ENCODE measurements at places on chromosomes 13 and 19.

- DNase-seq: no peak
Measured at GRCh38 chr19:7590256-7590655, 5.4 kb upstream of the CAMSAP3 start.

- peak; percentile 11 for DNase-seq
Measured at GRCh38 chr13:44819245-44819644, 170.0 kb downstream of the NUFIP1 start.

GRCh38 chr13:85685436-85685835, 113.8 kb downstream of the SLITRK6 start:
- no peak for DNase-seq

- no peak for DNase-seq
Measured at GRCh38 chr13:93420887-93421286, 194.3 kb downstream of the GPC6 start.

GRCh38 chr19:35334144-35334753, 5.3 kb downstream of the CD22 start:
- DNase-seq: no peak

GRCh38 chr13:37277007-37277406, 171.5 kb upstream of the CSNK1A1L start:
- no peak for DNase-seq

DNA sequence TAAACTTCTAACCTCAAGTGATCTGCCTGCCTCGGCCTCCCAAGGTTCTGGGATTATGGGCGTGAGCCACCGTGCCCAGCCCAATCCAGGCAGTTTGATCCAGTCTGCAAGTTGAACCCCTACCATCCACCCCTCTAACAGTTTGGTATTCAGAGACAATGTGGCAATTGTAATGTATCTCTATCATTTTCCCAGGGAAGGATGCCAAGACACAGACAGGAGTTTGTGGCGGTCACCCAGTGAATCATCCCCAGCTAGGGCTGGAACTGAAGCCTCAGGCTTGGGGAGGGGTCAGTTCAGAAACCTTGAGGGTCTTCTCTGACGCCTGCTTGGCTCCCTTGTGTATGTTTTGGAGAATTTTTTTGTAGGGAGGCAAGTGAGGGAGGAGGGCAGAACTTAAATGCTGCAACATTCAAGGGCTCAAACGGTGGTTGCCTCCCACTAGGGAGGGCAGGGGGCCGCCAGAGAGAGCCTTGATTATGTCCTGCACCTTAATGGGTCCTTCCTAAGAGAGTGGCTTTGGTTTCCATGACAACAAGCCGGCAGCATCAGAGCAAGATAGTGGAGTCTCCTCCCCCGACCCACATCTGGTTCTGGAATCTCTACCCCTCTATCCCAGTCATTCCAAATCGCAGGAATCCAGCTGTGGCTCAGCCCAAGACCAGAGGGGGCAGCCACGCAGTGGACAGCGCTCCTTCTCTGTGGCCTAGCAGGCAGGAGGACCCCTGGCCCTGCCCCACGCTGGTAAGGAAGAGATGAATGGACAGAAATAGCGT, 14.9 kb upstream of the FEM1A start:
- DNase-seq: no peak

GRCh38 chr13:33636243-33636642, 181.7 kb upstream of the RFC3 start:
- no peak for DNase-seq

- DNase-seq: no peak
Measured at GRCh38 chr19:8618751-8619150, 8.2 kb upstream of the ADAMTS10 start.

DNA sequence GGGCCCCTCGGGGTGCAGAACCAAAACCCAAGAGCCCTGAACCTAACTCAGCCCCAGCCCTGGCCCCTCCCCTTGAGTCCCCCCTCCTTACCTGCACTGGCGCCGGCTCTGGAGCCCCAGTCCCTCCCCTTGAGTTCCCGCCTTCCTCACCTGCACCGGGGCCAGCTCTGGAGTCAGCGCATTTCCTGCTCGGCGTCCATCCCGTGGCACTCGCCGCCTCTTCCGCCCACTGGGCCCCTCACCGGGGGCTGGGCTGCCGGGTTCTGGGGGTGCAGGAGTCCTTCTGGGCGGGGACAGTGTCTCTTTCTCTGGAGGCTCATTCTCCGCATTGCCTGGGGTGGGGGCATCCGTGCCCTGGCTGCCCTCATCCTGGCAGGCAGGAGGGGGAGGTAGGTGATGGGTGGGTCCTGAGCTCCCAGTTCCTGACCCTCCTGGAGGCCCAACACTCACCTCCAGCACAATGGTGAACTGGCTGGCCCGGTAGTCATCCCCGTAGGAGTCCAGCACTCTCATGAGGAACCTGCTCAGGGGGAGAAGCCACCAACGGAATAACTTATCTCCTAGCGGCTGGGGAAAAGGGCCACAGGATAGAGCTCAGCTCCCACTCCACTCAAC, 5.3 kb downstream of the NDUFA3 start:
- DNase-seq: no peak

- DNase-seq: no peak
Measured at GRCh38 chr13:36352350-36352749, 6.2 kb upstream of the SPART start.

DNA sequence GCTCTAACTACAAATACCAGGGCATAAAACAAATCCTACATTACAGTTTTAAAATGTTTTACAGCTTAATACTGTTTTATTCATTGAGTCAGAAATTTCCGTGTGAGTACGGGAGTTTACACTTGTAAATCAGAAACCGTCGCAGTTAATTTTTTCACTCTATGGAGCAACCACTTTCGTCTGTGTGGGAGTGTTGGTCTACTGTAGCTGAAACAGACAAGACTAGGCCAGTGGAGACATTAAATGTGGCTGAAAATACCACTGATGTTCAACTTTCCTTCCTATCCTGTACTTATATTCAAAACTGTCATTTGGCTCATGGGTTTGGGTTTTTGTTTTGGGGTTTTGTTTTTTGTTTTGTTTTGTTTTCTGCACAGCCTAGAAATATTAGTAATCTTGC, 268.7 kb downstream of the DCT start:
- no peak for DNase-seq

GRCh38 chr13:30840515-30840914, 65.6 kb upstream of the MEDAG start:
- no peak for DNase-seq

- DNase-seq: no peak
Measured at GRCh38 chr13:66992183-66992582, 238.0 kb downstream of the PCDH9 start.

- no peak for DNase-seq
Measured at GRCh38 chr19:42066075-42066754, 3.8 kb downstream of the GRIK5 start.

- no peak for DNase-seq
Measured at GRCh38 chr13:50444726-50445125, 398.8 kb downstream of the DLEU7 start.

- DNase-seq: no peak
Measured at GRCh38 chr13:96796091-96796633, 198.1 kb downstream of the OXGR1 start.

DNA sequence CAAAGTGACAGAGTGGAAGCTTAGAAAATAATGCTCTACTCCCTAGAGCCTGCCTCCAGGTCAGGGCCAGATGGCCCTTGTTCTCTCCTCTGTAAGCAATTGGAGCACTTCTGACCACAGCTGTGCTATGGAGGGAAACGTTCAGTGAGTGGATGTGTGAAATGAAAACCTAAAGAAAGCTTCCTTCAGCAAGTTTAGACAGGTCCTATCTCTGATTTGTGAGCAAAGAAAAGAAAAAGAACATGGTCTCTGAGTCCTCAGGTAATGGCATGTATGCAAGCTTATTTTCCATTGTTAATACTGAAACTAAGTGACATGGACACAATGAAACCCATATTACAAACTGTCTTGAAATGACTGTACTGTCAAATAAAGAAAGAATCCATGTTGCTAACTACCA, 1486.8 kb downstream of the EFNB2 start:
- no peak for DNase-seq

Data from stimulated activated CD4-positive, alpha-beta T cell treated with anti-CD3 and anti-CD28 coated beads, Interleukin-1b, Interleukin-23, amount 100 ng/mL, for 48 hours (primary cell).